Smooth muscle cell of the brain vasculature (primary cell): ENCODE measurements at places on chromosomes 1 and 21.

- DNase-seq: no peak
These were observed 10.7 kb upstream of the ELOA start for GRCh38 chr1:23732363-23733224.

- DNase-seq: no peak
These were observed 192.1 kb downstream of the RHOU start for GRCh38 chr1:228927421-228927820.

- DNase-seq: no peak
These were observed 179.8 kb downstream of the DYRK1A start for GRCh38 chr21:37546299-37546908.

GRCh38 chr1:45586769-45587168 lies 2.9 kb downstream of the NASP start:
- no peak for DNase-seq

- DNase-seq: no peak
These were observed 75.9 kb upstream of the SMYD2 start for GRCh38 chr1:214205053-214205452.

- DNase-seq: no peak
These were observed 25.9 kb downstream of the SRSF11 start for GRCh38 chr1:70247122-70247521.

GRCh38 chr1:41109310-41110197 lies 88.0 kb upstream of the SLFNL1 start:
- peak; percentile 39 for DNase-seq

GRCh38 chr1:10498231-10498630 lies 23.5 kb downstream of the PEX14 start:
- DNase-seq: no peak

DNA sequence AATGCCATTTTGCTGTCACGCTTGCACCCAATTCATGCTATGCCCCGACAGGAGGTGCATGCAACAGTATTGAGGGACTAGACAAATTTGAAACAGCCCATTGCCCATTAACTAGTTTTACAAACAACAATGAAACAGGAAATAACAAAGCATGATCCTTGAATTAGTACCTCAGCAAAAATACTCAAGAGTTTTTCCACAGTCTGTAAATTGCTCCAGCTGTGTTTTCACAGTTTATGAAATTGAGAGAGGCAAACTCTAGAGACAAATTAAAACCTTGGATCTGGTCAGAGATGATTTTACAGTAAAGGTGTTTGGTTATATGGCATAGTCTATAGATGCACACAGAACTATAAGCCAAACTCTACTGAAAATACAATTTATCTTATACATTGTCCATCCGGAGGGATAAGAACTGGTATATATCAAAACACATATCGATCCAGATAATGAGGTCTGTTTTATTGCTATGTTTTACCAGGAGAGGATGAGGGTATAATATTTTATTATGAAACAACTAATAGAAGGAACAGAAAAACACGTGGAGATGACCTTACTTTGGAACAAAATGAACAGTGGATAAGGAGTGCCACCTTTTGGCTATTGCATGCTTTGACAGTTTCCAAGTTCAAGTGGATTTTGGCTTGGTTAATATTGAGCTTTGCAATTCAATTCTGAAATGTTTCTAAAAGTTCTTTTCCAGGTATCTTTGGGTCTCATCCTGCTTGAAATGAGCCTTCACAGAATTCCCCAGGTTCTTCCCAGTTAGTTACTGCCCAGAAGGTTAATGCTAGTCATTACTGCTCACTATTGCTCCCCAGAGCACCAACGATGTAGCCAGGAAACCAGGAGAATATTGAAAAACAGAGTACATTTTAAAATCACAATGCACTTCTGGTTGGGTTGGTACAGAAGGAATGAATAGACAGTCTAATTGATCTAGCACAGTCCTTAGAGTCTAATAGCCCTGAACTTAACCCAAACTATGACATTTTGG lies 45.7 kb downstream of the ZC3H11B start:
- no peak for DNase-seq

DNA sequence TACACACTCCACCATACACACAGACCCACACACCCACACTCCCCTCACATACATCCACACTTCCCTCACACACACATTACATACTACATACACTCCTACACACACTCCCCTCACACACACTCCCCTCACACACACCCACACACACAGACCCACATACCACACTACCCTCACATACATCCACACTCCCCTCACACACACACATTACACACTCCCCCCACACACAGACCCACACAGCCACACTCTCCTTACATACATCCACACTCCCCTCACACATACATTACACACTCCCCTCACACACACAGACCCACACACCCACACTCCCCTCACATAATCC lies 32.6 kb upstream of the SELENON start:
- DNase-seq: no peak

GRCh38 chr1:110084227-110085078 lies 14.0 kb upstream of the ALX3 start:
- no peak for DNase-seq
